ENCODE measurements at places on chromosomes 6 and 20.

DNA sequence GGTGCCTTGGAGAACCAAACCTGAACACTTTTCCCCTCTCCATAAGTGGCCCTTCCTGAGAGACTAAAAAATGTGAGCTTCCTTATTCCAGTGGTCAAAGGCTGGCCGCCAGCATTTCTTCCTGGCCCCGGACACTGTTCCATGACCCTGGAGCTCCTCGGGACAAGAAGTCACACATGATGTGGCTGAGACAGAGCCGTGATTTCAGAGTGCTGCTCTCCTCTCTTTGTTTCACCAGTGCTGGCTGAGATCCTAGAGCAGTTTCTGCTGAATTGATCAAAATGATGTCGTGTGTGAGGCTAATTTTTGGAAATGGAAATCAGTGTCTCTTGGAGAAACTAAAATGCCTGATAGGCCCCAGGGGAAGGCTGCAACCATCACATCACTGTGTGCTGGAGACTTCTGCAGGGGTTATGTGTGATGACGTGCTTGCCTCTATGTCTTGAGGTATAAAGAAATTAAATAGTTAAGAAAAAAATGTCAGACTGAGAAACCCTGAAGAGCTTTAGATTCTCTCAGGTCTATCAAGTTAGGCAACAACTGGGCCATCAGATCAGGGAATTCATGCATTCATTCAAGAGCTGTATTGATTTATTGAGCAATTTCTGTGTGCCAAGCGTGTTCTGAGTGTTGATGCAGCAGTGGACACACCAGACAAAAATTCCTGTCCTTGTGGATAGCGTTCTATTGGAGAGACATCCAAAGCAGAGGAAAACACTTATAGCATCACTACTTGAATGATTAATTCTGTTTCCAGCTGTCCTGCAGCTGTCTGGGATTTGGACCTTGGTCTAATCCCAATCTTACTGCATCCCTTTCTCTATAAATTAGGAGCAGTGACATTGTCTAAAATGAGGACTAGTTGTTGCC lies 72.7 kb upstream of the CCN6 start:
- no peak for DNase-seq

DNA sequence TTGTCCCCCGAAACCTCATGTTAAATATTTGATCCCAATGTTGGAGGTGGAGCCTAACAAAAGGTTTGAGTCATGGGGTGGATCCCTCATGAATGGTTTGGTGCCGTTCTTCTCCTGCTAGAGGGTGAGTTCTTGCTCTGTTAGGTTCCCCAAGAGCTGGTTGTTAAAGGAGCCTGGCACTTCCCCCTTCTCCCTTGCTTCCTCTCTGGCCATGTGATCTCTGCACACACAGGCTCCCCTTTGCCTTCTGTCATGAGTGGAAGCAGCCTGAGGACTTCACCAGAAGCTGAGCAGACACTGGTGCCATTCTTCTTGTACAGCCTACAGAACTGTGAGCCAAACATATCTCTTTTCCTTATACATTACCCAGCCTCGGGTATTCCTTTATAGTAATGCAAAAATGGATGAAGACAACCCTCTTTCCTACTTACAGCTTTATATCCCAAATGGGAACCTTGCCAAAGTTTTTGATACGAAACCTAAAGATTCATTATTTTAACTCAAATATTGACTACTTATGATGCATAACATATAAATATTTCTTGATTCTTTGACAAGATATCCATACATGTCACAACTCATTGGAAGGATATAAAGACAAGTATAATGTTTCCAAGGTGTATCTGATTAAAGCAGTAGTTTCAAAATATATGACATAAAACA lies 61.0 kb downstream of the RNF182 start:
- DNase-seq = no peak

DNA sequence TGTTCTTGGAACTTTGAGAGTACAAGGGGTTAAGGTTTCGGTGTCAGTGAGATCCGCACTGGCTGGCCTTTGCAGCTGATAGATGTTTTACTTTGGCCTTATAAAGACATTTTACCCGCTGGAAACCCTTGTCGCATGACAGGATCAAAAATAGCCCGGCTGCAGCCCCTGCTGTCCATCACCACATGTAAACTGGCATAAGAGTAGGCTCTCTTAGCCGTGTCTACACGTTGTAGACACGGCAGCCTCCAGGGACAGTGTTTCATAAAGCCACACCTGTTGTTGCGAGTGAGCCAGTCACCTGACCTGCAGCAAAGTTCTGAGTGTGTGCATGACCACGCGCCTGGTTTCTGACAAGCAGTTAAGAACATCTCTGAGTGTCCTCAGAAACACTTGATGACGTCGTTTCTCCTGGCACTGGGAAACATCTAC lies 8.5 kb downstream of the RBM24 start:
- no peak for DNase-seq

DNA sequence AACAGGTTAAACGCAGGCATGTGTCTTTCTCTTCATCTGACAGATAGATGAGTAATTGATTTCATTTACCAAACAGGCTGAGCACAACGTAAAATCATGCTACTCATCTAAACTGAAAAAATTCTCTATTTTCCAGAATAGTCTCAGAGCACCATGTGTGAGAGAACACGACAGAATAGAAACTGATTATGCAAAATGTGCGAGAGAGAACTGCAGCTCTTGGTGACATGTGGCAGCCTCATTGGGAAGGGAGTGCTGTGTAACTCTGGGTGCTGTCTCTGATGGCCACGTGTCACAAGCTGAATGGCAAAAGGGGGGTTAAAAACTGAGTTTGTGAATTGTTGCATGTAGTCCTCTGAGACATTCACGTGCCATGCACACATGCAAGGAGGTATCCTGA lies 143.7 kb upstream of the ATXN1 start:
- no peak for DNase-seq

- DNase-seq = no peak
Observed at GRCh38 chr6:33417128-33417902, 592 bp downstream of the CUTA start.

GRCh38 chr6:36729161-36729524 lies 31.5 kb downstream of the RAB44 start:
- no peak for DNase-seq

GRCh38 chr6:40439026-40439800 lies 148.0 kb downstream of the LRFN2 start:
- no peak for DNase-seq

DNA sequence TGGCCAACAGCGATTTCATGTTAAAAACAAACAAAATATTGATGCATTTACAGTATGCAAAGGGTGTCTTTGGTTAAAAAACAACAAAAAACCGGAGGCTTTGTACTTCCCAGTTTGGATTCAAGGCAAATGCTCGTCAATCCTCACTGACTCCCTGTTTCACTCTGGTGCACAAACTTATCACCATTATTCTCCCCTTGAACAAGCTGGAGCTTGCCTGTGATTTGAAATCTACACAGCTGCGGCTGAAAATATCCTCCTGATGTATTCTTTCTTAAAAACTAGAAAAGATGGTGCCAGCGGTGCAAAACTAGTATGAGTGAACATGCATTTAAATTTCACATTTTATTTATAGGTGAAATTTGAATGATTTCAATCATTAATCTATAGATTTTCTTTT lies 3.3 kb downstream of the PERP start:
- no peak for DNase-seq

DNA sequence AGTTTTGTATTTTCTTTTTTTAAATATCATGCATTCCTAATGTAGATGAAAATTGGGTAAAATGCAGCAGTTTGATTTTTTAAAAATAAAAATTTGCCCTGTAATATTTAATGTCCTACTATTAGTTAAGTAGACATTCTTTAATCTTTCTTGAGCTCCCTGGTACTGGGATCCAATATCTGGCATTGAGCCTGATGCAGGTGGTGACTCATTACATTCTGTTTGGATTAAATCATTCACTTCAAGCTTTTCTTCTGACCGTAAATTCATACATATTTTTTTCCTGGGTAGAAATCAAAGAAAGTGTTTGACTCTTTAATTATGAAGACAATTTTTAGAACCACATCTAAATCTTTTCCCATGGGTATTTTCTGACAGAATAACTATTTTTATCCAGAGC lies 768.8 kb upstream of the SLC35B3 start:
- DNase-seq = peak; percentile 56

DNA sequence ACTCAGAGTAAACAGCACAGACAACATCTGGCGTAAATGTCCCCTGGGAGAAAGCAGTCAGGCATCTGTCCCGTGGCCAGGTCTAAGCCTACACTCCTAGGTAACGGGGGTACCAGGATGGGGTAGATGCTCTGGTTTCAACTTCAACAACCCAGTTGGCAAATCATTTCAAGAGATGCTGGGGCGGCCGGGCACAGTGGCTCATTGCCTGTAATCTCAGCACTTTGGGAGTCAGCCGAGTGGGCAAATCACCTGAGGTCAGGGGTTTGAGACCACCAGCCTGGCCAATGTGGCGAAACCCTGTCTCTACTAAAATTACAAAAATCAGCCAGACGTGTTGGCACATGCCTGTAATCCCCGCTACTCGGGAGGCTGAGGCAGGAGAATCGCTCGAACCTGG lies 12.3 kb downstream of the PREX1 start:
- no peak for DNase-seq

DNA sequence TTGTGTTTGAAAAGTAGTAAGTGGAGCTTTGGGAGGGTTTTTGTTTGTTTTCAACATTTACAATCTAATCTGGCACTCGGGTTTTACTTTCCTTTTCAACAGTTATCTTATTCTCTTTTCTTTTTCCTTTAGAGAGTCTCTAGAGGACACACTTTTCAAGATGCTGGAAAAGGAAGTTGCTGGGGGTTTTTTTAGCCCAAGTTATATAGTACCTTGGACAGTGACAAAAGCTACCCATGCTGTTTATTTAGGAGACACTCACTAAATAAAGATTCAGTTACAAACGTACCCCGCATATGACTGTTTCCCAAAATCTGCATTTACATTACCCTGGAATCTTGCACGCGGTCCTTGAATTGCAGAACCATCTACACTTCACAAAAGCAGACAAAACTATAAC lies 78.8 kb downstream of the MAP7 start:
- DNase-seq = no peak

GRCh38 chr6:163872335-163872734 lies 457.8 kb downstream of the QKI start:
- no peak for DNase-seq

- DNase-seq = no peak
Observed at GRCh38 chr6:150622941-150623874, 23.5 kb downstream of the PLEKHG1 start.

All from HCT116 (cell line).